ENCODE measurements at places on chromosomes 6 and 20.

DNA sequence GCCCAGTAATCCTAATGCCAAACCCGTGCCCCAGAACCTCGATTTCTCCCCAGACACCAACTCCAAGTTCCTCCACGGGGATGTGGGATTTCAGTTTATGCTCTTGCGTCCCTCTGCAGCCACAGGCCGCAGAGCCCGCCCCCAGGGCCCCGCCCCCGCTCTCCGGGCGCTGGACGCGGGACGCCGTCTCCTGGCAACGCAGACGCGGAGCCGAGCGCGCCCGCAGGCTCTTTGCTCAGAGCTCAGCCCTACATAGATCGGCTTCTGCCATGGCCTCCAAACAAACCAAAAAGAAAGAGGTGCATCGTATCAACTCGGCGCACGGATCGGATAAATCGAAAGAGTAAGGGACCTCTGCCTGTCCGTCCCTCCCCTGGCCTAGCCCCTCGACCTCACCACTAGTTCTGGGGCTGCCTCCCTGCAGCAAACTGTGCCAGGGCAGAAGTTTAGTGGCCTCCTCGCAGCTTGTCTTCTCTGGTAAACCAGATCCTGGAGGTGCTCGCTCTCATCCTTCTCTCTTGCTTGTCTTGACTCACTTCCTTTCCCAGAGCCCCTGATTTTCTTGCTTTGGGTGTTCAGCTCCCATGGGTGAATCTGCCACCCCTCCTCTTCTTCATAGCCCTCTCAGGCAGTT, at the start of gene ADGB:
Gene ADGB, plus strand, starts transcription at position 201 of the 634 bp plus-strand sequence. Its CDS starts 69 bp downstream, at position 270.
- no peak for DNase-seq

DNA sequence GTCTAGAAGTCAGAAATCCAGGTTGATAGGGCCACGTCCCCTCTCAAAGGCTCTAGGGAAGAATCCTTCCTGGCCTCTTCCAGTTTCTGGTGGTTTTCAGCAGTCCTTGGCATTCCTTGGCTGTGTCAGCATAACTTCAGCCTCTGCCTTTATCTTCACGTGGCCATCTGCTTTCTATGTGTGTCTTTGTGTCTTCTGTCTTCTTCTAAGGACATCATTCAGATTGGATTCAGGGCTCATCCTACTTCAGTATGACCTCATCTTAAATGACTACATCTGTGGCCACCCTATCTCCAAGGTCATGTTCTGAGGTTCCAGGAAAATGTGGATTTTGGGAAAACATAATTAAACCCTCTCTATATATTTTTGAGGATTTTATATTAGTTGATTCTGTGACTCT, 23.0 kb downstream of the C6orf89 start:
- DNase-seq: no peak

DNA sequence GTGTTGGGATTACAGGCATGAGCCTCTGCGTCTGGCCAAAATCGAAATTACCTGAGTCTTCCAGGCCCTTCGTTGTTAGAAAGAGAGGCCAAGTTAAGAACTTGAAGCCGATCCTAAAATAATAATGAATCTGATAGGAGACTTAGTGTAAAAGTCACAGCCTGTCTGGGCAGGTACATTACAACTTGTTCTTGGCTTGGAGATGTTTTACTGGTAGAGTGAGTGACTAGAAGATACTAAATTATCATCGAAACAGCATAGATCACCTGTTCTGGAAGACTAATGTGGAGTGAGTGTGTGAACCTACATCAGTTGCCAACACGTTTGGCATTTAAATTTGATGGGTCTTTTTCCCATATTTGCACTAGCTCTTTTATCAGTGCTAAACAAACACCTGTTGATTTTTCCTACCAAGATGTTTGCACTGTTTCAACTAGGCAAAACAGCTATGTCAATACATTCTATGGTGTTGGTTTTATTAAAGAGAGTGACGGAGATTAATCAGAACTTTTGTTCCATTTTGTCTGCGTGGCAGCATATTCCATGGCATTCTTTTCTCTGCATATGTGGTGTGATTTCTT, 4.6 kb upstream of the TMEM217 start:
- DNase-seq: no peak

DNA sequence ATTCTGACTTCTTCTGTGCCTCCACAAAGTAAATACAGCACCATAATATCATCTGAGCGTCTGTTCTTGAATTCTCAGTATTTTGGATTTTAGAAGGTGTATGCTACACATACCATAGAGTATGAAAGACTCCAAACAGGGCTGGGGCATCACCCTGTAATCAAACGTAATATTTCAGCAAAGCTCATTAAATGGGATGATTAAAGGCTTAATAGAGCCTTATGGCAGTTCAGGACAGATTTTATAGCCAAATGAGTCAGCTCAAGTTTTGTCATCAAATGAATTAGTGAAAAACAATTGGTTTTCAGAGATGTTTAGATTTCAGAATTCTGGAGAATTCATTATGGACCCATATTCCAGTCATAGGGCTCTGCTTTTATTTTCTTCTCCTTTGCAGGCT, 68.9 kb downstream of the TULP4 start:
- DNase-seq: no peak

GRCh38 chr20:61734733-61735502, 330.8 kb downstream of the TAF4 start:
- DNase-seq: no peak

- DNase-seq: no peak
Observed at GRCh38 chr20:60238992-60239660, 280.9 kb downstream of the CDH26 start.

Data from cortex of kidney (tissue), 1 donor.